T-helper 2 cell treated with Interferon-gamma antibody and Interleukin-4, amounts not matched to agents 100 ng/mL and 5 ng/mL, for 36 hours (primary cell): ENCODE measurements at places on chromosomes 6 and 20. TPM values are rescaled to one million over a fixed set of nuclear protein-coding genes. Genes with fewer than 3 reads are reported as not detected.

FAM83B gene
- total RNA-seq = not detected in 2 replicates

IMPG1 gene
- total RNA-seq = not detected in 2 replicates

OR2H1 gene
- total RNA-seq = not detected in 2 replicates

COL11A2 gene
- total RNA-seq = 0.59 and 0.77 TPM in 2 replicates

TRDN gene
- not detected in 2 replicates for total RNA-seq

GMPR gene
- total RNA-seq = 1.1 and 2.4 TPM in 2 replicates
